ENCODE measurements at places on chromosomes 16 and 17.

DNA sequence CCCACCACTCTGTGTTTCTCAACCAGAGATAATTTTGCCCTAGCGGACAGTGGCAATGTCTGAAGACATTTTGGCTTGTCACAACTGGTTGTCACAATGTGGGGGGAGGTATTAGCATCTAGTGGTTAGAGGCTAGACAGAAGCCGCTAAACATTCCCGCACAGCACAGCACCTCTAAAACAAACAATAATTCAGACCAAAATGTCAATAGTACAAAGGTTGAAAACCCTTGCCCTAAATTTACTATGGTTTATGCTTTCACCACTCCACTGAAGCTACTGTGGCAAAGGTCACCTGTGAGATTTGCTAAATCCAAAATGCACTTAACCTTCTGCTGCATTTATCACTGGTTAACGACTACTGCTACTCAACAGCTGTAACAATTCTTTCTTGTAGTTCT, 14.1 kb downstream of the NUP88 start:
- DNase-seq = no peak

- no peak for DNase-seq
These were observed 36.5 kb downstream of the FA2H start for GRCh38 chr16:74738113-74738541.

DNA sequence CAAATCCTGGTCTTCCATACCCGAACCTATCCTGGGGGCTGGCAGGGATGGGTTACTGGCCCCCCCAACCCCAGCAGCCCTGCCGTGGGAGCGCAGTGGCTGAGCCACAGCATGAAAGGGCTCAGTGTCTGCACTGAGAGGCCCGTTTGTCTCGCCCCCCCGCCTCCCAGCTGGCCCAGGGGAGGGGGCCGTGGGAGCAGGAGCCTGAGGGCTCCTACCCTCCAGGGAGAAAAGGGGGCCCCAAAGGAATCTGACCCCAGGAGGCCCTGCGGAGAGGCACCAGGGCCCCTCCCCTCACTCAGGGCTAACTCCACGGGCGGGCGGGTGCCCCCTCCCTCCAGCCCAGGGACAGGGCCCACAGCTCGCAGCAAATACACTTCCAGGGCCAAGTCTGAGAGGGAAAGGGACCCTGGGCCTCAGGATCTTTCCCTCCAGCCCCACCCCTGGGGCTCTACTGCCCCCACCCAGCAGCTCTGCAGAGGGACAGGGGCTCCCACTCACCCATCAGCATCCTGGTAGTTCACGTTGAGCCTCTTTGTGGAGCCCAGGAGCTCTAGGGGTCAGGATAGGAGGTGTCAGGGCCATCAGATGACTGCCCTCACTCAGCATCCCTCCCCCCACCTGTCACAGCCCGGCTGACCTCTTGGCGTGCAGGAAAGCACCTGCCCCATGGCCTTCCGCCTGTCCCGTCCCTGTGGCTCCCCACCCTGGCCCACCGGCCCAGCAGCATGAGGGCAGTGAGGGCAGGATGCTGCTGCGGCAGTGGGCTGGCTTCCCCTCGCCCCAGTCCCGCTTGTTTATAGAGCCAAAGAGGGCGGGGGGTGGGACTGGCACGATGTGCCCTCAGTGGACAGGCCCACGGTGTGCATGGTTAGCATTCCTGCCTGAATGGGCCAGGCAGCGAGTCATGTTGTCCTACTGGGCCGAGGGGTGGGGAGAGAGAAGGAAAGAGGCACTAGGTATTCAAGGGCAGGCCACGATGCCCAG, 7.3 kb downstream of the CASKIN2 start:
- DNase-seq = no peak

- no peak for DNase-seq
These were observed 22.3 kb upstream of the CDC6 start for GRCh38 chr17:40265337-40265736.

DNA sequence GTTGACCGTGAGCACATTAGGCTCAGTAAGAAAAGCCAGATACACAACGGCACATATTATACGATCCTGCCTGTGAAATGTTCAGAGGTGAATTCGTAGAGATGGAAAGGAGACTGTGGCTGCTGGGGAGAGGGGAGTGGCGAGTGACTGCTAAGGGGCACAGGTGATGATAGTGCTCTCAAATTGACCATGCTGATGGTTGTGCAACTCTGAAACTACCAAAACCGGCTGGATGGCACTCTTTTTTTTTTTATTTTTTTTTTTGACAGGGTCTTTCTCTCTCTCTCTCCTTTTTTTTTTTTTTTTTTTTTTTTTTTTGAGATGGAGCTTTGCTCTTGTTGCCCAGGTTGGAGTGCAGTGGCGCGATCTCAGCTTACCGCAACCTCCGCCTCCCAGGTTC, 8.1 kb upstream of the SEC14L5 start:
- DNase-seq = no peak

DNA sequence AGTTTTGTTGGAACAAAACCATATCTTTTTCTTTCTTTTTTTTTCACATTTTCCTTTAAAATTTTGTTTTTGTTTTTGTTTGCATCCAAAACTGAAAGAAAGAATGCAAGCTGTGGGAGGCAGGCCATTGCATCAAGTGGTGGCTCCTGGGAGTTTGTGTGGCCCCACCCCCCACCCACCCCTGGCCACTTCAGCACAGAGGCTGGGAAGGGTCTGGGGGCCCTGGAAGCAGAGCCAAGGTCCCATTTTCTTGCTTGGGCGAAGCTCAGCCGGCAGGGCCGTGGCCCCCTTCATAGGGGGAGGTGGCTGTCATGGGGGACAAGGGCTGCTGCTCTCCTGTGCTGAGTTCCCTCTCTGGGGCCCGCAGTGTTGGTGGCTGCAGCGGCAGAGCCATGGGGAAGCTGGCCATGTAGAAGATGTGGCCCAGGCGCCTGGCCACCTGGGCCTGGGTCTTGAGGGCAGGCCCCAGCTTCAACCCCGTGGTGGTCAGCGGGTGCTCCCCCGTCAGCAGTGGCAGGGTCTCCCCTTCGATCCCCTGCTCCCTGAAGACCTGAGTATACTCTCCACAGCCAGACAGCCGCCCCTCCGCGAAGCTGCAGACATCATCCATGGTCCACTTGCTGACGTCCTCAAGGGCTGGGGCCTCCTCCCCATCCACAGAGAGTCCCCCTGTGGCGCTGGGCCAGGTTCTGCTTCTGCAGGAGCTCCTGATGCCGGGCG, 19.8 kb downstream of the PAFAH1B1 start:
- no peak for DNase-seq
